H9 (cell line): ENCODE measurements at places on chromosomes 11 and 22. TPM values are rescaled to one million over a fixed set of nuclear protein-coding genes. Genes with fewer than 3 reads are reported as not detected.

DNA sequence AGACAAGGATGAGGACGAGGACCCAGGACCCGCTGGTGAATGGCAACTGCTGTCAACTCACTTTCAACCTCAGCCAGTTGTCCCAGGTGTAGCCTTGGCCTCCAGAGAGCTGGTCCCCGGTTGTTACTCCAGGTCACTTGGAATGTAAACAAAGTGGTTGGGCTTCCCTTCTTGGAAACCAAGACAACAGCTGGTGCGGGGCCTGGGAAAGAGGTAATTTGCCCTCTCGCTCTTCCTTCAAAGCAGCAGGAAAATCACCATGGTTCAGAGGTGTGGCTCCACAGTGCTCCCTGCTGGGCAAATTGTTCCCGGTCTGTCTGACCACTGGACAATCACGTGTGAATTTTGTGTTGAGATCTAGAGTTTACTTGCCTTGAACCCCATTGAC, 15.0 kb downstream of the SLC1A2 start:
- peak; percentile 79 for DNase-seq

GRCh38 chr11:550021-550745, 10.4 kb downstream of the LMNTD2 start:
- no peak for DNase-seq

DNA sequence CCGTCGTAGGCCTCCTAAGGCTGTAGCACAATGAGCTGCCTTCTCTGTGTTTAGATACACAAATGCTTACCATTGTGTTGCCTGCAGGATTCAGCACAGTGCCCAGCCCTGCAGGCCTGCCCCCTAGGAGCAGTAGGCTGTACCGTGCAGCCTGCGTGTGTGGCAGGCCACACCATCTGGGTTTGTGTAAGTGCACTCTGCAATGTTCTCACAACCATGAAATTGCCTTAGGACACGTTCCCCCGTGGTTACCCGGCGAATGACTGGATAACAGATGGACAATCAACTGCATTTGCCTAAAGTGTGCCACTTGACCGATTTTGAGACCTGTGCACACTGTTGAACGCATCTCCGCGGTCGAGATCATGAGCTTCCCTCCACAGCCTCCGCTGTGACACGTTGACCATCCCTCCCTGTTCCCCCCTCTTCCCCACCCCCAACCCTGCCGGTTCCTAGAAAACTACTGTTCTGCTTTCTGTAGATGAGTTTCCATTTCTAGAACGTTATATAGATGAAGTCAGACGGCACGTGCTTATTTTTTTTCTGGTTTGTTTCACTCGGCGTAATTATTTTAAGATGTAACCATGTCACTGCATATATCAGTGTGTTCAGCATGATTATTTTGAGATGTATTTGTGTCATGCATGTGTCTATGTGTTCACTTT, 22.2 kb upstream of the CTSD start:
- no peak for DNase-seq

Gene OTOG
- total RNA-seq: 0.35 and 0.86 TPM in 2 replicates

Gene LINC01488
- not detected in 2 replicates for total RNA-seq
